ENCODE measurements at places on chromosomes 11 and 22.

- no peak for DNase-seq
These were observed 36.2 kb downstream of the SERGEF start for GRCh38 chr11:17976651-17977050.

- no peak for DNase-seq
These were observed 111.7 kb downstream of the MYO18B start for GRCh38 chr22:25853501-25854284.

DNA sequence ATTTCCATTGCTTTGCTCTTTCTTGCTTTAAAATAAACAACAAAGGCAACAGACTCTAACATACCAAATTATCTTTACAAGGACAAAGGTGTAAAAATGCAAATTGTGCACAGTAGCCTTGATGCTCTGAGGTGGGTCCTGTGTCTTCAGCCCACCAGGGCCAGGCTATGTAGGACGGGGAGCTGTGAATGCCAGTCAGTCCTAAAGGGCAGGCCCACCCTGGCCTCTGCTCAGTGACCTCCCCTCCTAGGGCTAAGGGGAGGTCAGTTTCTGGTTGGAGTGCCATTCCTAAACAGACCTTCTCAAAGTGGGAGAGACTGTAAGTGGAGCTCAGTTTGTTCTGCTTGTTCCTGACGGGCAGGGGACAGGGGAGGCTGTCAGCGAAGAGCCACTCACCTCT is 78.0 kb upstream of the SUSD2 start:
- DNase-seq, result no peak

GRCh38 chr11:104823657-104824056 is 74.6 kb downstream of the CASP12 start:
- no peak for DNase-seq

DNA sequence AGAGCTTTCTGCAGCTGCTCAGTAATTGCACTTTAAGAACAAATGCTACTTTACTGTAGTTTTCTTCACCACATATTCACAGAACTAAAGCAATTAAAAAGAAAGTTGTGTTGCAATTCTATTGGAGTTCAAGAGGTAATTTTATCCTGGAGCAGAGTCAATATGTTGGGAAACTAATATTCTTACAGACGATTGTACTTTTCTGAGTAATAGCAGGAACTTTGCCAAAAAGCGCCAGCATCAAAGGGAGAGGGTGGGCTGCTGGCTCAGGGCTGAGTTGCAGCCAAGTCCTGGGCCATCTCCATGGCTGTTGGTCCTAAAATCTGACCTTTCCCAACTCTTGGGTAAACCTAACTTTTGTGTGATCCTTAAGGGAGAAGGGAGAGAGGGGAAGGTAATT is 73.6 kb upstream of the MYO18B start:
- no peak for DNase-seq

GRCh38 chr22:27668828-27669797 is 132.4 kb downstream of the MN1 start:
- DNase-seq, result peak; percentile 83

DNA sequence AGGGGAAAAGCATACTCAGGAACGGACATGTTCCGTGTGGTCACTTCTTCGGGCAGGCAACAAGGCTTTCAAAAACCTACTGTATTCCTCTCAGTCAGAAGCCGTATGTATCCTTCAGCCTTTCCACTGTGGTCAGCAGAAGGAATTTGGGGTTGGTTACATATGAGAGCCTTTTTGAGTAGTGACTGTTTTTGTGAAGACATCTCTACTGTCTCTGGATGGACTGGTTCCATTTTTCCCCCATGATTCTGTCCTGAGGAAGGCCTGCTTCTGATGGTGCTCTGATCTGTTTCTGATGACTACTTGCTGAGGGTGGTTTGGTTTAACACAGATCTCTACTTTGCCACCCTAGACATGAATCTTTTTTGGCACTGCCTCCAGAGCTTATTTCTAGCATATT is 63.7 kb upstream of the HORMAD2 start:
- no peak for DNase-seq

DNA sequence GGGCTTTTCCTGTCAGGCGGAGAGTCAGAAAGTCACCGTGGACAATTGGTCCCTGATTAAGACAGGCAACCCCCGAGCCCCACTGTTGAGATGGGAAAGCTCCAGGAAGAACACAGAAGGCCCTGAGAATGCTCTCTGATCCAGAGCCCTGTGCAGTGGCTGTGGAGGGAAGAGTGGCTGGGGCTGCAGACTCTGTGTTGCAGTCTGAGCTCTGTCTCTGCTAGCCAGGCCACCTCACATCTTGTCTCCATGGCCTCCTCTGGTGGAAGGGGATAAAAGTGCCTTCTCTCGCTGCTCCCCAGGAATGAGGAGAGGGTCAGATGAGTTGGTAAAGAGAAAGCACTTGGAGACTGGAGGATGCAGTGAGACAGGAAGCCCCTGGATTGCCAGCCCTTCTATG is 141.2 kb downstream of the CEP164 start:
- no peak for DNase-seq

GRCh38 chr22:47421846-47422245 is 659.4 kb downstream of the TBC1D22A start:
- DNase-seq, result no peak
